Dorsolateral prefrontal cortex (tissue), 122 donors: ENCODE measurements at places on chromosomes 4 and X.

DNA sequence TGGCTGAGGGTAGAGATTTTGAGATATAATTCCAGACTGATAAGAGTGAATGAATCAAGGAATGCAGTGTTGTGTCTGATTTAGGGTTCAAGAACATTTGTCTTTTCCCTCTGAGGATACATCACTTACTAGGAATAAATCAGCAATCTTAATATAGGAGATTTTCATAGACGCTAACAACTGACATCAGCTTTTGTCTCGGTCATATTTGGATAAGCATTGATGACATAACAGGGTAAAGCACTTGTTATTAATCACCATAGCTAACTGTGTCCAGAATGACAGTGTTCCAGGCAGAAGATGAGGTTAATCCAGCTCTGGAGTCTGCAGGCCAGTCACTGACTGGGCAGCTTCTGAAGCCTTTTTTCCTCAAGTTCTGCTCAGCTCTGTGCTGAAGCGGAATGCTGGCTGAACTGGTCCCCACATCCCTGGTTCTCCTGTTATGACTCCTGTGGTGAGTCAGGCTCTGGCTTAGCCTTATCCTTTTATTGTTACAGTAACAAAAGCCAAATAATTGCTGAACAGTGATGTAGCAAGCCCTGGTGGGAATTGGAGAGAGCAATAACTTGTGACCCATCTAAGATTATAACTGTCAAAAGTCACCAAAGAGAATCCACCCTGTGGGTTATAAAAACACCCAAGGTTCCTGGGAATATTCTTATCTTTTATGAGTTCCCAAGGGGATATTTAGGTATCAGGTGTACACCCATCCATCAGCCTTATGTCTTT, 41.8 kb downstream of the FNIP2 start:
- no peak for DNase-seq

GRCh38 chr4:34720571-34720970, 1523.7 kb downstream of the ARAP2 start:
- no peak for DNase-seq

DNA sequence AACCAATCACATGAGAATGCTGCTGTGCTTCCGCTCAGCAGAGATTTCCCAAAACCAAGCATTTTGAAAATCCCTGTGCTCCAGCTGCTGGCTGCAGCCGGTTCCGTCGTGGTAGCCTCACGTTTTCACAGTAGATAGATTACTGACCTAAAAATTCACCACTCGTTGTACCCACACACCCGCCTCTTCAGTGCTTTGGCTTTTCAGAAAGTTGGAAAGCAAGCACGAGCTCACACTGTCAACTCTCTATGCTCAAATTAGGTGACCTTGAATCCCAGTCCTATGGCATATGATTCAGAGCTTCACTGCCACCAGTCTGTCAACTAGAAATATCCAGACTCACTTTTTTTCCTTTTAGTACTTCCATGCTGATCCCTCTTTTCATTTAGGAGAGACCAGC, 168.9 kb downstream of the DCTD start:
- DNase-seq: no peak

- DNase-seq: no peak
Observed at GRCh38 chr4:162557516-162558106, 393.8 kb upstream of the FSTL5 start.

DNA sequence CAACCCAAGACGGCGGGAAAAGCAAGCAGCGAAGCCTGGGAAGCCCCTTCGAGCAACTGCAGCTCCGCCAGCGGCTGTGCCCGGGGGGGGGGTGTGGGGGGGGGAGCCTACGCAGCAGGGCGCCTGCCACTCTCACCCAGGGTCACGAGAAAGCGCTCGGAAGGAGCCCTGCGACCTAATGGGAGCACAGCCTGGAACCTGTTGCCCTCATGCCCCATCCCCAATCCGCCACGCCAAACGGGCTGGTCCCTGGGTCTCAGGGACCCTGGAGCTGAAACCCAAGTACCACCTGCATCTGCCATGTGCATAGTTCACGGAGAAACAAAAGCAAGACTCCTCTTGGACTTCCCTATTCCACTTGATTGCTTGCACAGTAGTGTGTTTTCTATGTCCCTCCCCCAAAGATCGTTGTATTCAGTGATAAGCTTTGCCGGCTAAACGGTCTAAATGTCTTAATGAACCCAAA, 359 bp upstream of the GAB3 start:
- no peak for DNase-seq

DNA sequence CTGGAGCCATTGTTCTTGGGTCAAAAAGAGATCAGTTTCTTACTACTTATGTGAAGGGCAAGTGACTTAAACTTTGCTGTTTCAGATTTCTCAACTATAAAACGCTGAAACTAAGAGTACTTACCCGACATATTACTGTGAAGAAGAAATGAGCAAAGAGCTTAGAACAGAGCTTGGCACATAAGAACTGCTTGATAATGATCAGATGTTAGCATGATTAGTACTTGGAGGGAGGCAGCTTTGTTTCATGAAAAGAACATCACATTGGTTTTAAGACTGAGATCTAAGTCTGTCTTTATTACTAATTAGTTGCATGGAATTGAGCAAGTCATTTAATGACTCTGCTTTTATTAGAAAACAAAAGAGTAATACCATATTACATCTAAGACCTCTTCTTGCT, 169.1 kb downstream of the ARHGAP24 start:
- no peak for DNase-seq

- no peak for DNase-seq
Observed at GRCh38 chr4:123017636-123018395, 95.4 kb upstream of the NUDT6 start.

- DNase-seq: no peak
Observed at GRCh38 chr4:77992581-77992980, 64.5 kb upstream of the FRAS1 start.

DNA sequence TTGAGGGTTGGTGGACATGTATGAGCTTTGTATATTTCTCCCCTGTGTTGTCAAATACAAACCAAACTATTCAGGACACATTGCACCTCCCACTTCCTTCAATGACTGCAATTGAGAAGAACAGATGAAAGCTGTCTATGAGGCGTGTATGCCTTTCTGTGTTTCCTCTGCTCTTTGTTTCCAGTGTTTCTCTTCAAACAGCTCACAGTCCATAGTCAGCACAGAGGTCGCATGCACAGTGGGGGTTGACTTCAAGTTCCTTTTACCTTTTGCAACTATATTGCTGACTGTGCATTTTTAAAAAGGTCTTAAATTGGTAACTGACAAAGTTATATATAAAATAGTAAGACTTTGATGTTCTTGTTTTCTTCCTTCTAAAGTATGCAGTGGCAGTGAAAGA, 957.8 kb downstream of the C4orf33 start:
- DNase-seq: no peak

- no peak for DNase-seq
Observed at GRCh38 chr4:91058345-91058744, 931.2 kb downstream of the CCSER1 start.

DNA sequence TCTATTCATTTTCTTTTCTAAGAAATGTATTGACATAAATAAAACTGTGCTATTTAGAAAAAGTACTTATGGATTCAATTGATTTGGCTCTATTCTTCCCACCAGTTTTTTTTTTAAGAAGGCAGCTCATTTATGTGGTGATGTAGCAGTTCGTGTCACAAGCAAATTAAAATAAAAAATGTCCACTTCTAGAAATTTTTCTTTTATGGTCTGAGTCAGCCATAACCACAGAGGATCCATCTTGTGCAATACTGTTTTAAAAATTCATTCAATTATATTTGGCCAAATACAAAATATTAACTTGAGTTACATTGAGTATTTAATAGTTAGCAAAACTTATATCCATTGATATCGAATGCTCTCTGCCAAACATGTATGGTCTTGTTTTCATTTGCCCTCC, 207.9 kb upstream of the FAT1 start:
- DNase-seq: no peak

GRCh38 chr4:174928575-174929253, 10.6 kb downstream of the ADAM29 start:
- DNase-seq: no peak

DNA sequence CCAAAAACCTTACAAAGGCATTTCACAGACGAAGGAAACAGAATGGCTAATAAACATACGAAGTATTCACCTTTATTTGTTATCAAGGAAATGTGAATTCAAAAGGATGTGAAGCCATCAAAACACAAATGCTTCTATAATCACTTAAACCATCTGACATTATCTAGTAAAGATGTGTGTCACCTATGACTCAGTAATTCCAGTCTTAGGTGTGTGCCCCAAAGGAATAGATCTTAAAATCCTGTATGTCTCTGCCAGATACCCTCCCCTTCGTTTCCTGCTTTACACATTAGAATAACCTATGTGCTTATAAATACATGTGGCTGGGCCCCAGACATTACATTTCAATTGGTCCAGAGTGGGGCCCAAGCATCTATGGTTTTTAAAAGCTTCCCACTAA, 41.8 kb upstream of the CEP135 start:
- DNase-seq: no peak

GRCh38 chr4:114277690-114278089, 298.2 kb upstream of the ARSJ start:
- no peak for DNase-seq

- no peak for DNase-seq
Observed at GRCh38 chrX:133511041-133511440, 95.8 kb upstream of the GPC4 start.

DNA sequence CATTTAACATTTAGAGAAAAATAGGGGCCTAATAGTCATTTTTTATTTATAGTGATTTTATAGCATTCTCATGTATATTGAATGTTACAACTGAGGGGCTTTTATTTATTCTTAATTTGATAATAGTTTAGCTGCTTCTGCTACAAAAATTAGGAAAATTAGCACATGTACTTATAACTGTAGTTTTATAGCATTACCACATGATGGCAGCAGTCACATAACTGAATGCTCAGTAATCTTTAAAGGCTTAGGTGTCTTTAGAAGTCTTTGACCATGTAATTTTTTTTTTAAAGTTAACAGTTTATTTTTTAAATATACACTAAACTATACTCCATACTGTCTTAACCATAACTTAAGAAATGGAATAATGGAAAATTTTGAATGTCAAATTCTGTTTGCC, 136.6 kb downstream of the STAG2 start:
- DNase-seq: no peak

- DNase-seq: peak; percentile 70
Observed at GRCh38 chrX:41085878-41086626, 807 bp downstream of the USP9X start.

DNA sequence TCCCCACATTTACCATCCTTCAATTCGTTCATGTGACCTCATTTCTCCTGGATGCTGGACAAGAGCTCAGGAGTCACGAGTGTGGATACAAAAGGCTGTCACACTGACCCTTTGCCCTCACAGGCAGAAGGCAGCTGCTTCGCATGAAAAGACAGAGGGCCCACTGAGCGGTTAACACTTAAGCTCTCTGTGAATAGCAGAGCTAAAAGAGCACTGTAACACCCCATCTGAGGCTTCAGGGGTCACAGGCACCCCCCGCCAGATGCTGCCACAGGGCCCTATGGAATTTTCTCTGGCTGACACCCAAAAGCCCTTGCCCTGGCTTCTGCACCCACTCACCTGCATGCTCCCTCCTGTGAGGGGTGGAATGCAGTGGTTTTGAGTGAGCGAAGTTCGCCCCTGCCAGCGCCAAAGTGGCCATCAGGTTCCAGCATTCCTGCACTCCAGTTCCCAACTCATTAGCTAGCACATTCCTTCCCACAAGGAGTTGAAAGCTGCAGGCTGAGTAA, 360.9 kb downstream of the PPP3CA start:
- DNase-seq: no peak

GRCh38 chr4:85084371-85085094, 118.0 kb upstream of the WDFY3 start:
- no peak for DNase-seq

DNA sequence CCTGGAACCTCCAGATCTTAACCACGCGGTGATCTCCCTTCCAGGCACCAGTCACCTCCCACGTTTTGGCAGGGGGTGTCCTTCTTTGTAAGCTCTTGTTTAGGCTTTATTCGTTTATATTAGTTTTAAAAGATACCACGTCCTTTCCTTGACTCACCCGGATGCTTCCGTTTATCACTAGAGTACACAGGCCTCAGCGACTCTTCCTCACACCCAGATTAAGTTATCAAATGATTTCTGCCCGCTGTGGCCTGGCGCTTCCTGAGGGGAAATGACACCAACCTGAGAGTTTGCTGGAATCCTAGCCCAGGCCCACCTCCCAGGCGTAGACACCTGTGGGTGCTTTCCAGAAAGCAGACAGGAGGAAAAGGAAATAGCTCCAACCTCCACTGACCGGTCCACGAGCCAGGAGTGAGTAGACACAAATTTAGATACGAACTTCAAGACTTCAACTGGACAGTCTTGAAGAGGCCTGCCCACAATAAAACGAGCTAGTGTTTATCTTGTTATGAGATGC, 756 bp upstream of the ADAMTS3 start:
- no peak for DNase-seq

GRCh38 chr4:178553201-178553600, 1111.0 kb upstream of the AGA start:
- no peak for DNase-seq

DNA sequence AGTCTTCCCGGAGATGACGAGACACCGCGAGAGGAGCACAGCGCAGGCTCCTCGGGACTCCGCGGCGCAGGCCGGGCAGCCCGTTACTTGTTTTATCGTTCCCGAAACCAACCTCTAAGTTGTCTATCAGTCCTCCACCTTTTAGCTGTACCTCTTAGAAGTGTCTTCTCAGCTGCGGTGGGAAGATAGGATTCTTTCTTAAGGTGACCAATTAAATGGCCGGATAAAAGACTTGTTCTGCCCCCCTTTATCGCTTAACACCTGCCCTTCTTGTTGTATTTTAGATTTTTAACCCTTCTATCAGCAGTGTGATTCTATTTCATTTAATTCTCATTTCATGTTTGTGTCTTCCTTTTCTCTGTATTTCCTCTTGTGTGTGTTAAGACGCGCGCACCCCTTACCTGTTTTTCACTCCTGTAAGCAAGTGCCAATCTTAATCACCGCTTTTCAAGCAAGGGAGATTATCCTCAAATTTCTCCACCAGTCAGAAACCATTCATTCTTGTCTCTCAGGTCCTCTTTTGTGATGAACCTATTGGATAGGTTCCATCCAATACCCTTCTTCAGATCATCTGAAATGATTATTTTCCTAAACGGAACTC, at the start of gene SLC9B2:
Gene SLC9B2 (minus strand): TSS at position 15 of the 601 bp plus-strand sequence. CDS start 9,211 bp downstream, outside the sequence.
- DNase-seq: no peak

DNA sequence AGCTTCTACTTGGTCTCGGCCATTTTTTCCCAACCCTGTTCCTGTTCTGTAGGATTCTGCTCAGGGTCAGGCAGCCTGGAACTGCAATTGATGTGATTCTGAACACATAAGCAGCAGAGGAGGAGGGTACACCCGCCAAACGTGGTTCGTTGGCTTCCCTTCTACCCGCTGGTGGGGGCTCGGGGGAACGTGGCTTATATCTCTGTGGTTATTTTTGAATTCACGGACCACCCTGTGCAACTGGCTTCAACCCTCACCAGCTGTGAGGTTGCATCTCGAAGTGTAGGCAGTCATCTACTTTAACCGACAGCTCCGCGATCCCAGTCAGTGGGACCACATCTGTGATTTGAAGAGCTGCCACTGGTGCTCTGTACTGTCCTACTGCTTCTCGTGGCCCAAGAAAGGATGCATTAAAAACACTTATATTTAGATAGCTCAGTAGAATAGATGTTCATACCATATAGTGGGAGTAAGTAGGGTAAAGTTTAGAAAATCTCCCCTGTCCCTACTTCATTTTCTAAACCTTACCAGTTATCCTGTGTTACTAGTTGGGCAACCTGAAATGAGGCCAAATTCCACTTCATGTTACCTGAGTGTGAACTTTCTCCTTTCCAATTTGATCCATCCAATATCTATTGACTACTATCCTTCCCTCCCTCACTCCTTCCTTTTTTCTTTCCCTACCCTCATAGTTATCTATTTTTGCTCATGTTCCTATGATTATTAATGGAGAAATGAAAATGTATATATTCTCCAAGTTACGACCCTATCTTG, 80.4 kb upstream of the BCOR start:
- no peak for DNase-seq
